AG08396 (cell line): ENCODE measurements at places on chromosomes 3 and 15.

DNA sequence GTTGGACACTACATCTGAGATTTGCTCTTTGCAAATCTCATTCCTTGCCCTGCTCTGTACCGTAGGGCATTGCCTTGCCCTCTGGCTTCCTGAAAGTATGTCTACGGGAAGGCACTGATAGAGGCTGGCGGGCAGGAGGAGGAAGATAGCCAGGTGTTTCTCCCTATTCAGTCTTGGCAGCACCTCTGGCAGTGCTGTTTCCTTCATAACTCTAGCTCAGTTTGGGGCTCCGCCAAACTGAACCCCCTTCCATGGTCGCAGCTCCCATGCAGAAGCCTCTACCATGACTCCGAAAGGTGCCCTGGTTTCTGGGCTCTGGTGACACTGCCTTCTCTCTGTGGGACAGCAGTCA, 122.3 kb upstream of the PRR20G start:
- no peak for DNase-seq

GRCh38 chr15:48425051-48425450, 93.8 kb downstream of the DUT start:
- no peak for DNase-seq

- peak; percentile 90 for DNase-seq
Measured at GRCh38 chr15:41989573-41990242, 17.4 kb upstream of the EHD4 start.

DNA sequence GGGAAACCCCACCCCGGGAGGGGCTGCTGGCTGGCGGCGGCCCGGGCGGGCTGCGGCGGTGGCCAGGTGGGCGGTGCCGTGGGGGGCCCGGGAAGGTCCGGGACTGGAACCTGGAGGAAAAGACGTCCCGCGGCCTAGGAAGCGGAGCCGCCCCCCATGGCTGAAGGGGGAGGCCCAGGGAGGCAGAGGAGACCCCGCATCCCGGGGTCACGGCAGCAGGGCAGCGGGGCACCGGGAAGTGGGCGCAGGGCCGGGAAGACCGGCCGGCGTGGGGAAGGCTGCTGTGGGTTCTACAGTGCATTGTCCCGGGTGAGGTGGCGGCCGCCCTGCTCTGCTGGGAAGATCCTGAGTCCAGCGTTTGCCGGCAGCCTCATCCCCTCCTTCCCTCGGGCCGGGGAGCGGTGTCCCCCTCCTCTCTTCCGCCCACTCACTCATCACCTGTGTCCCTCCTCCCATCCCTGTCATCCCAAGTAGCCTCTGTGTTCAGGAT, 525 bp upstream of the FSTL1 start:
- DNase-seq = no peak

DNA sequence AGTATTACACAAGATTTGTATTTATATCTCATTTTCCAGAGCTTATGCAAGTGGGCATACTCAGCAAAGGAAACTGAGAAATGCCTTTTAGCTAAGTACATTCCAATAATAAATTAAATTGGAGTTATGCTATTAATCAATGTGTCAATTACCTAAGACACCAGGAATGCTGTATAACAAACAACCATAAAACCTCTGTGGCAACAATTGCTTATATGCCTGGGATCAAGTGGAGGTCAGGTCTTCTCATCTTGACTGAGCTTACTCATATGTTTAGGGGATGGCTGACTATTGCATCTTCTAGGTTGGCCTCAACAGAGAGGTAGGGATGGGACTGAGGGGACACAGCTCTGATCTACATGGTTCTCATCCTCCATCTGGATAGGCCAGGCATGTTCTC, 30.7 kb downstream of the CD200R1L start:
- DNase-seq = peak; percentile 23

- DNase-seq = peak; percentile 35
Measured at GRCh38 chr3:38054499-38055001, 15.5 kb downstream of the DLEC1 start.

- DNase-seq = no peak
Measured at GRCh38 chr15:26213427-26213826, 350.3 kb upstream of the ATP10A start.

DNA sequence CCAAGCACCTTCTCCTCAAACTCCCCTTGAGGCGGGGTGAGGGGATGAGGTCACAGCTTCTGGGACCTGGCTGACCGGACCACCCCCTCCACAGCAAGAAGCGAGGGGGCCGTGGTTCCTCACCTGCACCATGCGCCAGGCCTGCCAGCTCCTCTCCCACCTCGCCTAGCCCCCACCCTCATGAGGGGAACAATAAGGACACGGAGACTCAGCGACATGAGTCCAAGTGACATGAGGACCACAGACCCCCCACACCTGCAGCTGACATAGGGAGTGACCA, 118.7 kb downstream of the CHSY1 start:
- DNase-seq = no peak

- DNase-seq = peak; percentile 63
Measured at GRCh38 chr3:158918008-158918407, 116.2 kb downstream of the MFSD1 start.

DNA sequence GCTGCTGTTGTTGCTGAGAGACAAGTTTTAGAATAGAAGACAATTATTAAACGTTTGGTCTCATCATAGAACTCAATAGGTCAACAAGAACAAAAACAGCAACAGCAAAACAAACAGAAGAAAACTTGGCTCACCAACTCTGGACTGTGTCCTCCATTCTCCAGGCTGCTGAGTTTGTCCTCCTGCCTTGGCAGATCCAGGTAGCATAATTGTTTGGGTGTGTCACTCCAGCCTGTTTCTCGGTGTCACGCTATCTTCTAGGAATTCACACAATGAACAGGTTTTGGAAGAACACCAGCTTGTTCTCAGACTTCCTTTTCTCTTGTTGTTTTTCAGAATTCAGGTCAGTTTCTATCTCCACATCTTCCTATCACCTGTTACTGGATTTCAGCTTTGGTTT, 34.7 kb downstream of the ARRDC4 start:
- no peak for DNase-seq

GRCh38 chr3:28290863-28291300, 49.5 kb downstream of the CMC1 start:
- no peak for DNase-seq

DNA sequence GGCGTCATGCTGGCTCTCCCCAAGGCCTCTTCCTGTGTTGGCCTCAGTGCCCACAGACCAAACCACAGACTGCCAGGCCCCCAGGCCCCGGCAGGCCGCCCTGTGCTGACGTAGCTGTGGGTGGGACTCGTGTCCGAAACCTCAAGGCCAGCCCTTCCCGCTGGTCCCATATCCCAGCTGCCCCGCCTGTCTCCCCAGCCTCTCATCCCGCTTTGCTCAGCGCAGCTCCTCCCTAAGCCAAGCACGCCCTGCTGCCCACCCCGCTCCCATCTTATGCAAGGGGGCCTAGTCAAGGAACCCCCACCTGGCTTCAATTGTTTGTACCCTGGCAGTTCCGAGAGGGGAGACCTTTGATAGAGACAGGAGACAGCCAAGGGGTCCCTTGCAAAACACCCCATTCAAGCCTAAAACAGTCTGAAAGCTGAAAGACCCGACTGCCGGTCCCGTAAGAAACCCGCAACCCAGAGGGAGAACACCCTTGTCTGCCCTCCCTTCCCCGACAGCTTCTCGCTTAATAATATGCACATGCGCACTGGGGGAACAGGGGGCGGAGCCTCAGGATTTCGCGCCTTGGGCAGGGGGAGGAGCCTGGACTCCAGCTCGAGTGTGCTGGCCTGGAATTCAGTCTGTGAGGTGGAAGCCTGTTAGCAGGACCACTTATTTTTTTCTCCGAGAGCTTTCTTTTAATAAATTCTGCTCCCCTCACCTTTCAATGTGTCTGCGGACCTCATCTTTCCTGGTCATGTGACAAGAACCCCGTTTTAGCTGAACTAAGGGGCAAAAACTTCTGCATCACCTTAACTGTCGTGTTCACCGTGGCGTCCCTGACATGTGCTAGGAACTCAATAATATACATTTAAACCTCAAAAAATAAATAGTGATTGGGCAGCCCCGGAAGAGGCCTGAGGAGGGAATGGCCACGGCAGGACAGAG, 17.2 kb downstream of the TNFAIP8L3 start:
- DNase-seq = peak; percentile 71

GRCh38 chr3:101567528-101568317, 6.1 kb downstream of the TRMT10C start:
- DNase-seq = peak; percentile 49

DNA sequence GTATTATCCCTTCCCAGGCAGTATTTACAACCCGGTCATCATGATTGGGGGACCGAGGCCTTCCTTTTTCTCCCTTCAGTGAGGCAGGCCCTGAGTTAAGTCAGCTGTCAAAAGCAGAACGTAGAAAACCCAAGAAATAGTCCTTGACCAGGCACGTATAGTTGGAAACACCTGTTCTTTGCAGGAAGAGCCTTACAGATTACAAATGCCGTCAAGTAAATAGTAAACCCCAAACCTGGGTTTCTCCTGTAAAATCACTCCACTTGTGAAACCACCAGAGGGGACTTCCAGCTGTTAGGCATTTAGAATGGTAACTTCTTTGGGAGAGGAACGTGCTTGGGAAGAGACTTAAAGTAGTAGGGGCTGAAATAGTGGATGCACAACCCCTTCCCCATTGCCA, 1.0 kb upstream of the BTBD1 start:
- DNase-seq = no peak

- peak; percentile 19 for DNase-seq
Measured at GRCh38 chr3:11544412-11545181, 99.1 kb downstream of the VGLL4 start.

GRCh38 chr3:23810343-23811184, 4.8 kb downstream of the UBE2E1 start:
- DNase-seq = peak; percentile 70

DNA sequence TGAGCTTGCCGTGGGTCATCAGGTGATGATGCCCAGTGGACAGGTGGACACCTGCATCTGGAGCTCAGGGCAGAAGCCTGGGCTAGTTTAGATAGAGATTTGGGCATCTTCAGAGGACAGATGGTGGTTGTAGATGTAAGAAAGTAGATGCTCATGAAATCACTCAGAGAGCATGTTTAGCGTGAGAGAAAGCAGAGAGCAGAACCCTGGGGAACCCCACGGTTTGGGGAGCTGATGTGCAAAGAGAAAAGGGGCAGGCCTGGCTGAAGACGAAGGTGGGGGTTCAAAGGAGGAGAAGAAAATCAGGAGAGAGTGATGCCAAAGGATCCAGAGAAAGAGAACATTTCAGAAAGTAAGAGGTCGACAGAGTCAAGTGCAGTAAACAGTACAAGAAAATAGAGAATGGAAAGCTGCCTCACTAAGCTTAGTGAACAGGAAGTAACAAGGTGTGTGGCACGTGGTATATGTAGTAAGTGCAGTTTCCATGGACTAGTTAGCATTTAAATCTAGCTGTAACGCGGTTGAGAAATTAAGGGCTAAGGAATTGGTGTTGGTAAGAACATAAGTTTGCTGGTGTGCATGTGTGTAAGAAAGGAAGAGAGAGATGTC, 13.5 kb downstream of the TIGIT start:
- no peak for DNase-seq

DNA sequence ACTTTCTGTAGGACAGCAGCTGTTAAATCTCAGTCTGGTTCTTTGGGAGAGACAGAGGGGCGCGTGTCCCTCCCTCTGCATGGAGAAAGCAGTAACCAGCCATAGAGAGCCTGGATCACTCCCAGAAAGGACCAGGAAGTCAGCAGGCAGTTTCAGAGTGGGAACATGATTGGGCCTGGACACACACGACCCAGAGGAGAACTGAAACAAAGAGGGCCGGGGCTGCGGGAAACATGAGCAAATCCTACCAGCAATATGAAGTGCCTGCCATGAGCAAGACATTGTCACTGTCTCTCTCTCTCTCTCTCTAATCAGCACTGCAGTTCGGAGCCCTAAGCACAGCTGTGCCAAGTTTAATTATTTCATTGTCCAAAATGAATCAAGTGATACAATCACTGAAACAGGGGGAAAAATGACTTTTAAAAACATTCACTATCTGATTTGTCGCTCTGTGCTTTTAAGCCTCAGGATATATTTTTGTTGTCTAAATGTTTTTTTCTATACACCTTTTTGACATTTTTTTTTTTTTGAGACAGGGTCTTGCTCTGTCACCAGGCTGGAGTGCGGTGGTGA, 17.6 kb downstream of the MUC13 start:
- DNase-seq = peak; percentile 23

GRCh38 chr15:86275361-86275760, 195.7 kb downstream of the AGBL1 start:
- DNase-seq = no peak

GRCh38 chr15:76576523-76577279, 240.1 kb downstream of the ISL2 start:
- peak; percentile 28 for DNase-seq

DNA sequence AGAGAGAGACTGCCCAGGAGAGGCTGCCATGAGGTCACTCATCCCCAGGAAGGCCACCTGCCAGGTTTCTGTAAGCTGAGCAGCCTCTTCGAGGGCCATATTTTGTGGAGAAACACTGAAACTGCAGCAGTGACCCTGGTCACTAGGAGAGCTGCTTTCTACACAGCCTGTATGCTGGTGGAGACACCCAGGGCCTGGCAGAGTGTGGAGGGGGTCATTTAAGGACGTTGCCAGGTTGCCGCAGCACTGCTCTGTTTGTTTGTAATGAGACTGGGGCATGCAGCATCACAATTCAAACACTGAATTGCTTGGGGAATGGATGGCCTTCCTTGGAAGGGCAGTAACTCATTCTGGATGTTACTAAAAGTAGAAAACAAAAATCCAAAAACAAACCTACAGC, 104.9 kb upstream of the TRIM42 start:
- DNase-seq = no peak

GRCh38 chr3:15325228-15325627, 7.2 kb downstream of the SH3BP5 start:
- DNase-seq = peak; percentile 50

DNA sequence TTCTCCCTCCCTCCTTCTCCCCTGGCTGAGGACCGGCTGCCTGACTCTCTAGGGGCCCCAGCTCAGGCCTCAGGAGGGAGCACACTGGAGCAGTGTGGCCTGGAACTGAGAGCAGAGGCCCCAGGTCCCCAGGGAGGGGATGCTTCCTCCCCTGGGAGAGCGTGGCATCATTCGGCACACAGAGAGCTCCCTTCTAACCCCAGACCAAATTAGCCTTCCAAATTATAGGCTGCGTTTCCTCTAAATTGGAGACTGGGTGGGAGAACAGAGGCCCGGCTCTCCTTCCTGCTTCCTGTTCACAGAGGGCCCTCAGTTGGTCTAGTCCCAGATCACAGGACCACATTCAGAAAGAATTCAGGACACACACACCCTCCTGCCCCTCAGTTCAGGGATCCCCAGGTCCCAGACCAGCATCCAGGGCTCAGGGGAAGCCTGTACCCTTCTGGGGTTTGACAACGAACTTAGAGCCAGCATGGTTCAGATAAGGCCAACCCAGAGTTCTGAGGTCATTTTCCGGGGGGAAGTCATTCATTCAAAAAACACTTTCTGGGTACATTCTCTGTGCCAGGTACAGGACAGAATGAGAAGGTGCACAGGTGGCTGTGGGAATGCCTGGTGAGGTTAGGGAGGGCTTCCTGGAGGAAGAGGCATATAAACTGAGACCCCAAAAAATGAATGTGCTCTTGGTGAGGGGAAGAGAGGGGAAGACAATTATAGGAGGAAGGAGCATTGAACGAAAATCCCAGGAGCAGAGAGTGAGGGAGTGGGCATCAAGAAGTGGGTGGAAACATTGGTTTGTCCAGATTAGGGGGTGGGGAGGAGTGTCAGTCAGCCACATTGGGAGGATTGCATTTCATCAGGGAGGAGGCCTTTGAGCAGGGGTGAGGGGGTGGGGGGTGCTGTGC, 28.4 kb upstream of the RPL29 start:
- no peak for DNase-seq

- DNase-seq = no peak
Measured at GRCh38 chr3:187259171-187259570, 32.4 kb downstream of the MASP1 start.
